ENCODE measurements at places on chromosomes 16 and 17.
A peak's percentile ranks its signal among the peaks of the same experiment; 100 is the strongest.

GRCh38 chr16:70399951-70400350 lies 38.9 kb downstream of the ST3GAL2 start:
- no peak for DNase-seq

- DNase-seq, result no peak
These were observed 75.2 kb upstream of the KSR1 start for GRCh38 chr17:27381007-27381501.

- DNase-seq, result peak; percentile 28
These were observed 45.6 kb downstream of the SLC47A1 start for GRCh38 chr17:19579192-19579761.

DNA sequence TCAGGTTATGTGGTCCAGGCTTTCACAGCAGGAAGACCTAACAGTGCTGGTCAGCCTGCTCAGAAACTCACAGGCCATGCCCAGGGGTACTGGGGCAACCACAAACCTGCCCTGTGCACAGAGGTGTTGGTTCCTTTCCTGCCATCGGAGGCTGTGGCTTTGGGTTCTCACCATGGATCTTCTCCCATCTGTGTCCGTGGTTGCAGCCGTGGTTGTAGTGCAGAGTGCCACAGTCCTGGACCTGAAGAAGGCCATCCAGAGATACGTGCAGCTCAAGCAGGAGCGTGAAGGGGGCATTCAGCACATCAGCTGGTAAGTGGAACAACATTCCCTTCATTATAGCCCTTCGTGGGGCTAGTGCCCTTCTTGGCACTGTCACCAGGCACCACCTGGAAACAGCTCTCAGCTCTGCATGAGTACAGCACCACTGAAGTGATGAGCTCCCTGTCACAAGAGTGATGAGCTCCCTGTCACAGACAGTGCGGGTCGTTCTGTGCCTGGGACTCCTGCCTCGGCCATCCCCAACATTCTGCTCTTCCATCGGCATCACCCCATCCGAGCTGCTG lies 2.0 kb downstream of the SNRNP25 start:
- peak; percentile 14 for DNase-seq
